ENCODE measurements at places on chromosomes 1 and 21.

DNA sequence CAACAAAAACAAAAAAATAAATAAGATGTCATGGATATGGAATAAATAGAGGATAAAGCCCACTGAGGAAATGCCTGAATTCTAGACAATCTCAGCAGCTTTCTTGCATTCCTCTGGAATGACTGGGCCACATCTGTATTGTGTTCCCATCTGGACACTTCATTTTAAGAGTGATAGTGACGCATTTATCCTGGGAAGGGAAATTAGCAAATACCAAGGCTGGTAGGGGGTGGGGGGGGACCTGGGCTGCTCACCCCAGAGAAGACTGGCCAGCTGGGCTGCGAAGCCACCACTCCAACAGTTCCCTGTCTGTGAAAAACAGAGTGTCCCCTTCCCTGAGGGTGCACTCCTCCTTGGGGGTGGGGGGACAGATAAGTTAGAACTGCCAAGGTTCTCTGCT, 106.3 kb downstream of the HIVEP3 start:
- peak; percentile 81 for DNase-seq

GRCh38 chr1:236733653-236734052, 47.4 kb downstream of the ACTN2 start:
- DNase-seq = no peak

DNA sequence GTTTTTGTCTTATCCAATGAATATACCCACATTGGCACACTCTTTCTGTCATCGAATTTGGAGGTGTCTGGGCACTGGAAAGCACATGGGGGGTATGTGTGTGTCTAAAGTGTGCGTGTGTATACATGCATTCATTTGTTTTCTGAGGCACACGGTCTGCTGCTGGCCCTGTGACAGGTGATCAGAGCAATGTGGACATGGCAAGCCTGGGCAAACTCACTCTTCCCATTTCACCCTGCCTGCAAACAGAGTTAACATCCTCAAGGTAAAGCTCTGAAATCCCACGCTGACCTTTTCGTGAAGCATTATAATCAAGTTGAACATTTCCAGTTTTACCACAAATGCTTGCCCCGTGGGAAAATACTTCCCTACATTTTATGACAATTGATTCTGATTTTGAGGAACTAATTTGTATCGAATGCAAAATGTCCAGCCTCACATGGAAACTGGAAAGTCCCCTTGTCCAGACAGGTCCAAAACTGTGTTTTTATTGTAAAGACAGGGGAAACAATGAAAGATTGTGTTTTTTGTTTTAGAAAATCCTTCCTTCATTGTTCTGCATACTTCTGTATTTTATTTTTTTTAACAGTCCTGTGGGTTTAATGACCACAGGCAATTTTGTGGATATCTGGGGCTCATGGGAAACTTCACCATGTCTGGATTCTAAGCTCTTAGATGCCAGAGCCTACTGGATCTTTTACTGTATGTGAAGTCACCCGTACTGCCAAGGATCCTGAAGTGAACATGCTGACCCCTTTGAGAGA, 160.9 kb downstream of the PBX1 start:
- no peak for DNase-seq

- peak; percentile 39 for DNase-seq
Measured at GRCh38 chr21:45142469-45143308, 68.3 kb downstream of the ADARB1 start.

GRCh38 chr21:44716984-44717383, 5.6 kb upstream of the TSPEAR start:
- DNase-seq = no peak

- no peak for DNase-seq
Measured at GRCh38 chr1:112638110-112638428, 18.4 kb downstream of the CAPZA1 start.
